ENCODE measurements at places on chromosomes 4 and X.

- no peak for DNase-seq
These were observed 369.9 kb upstream of the NR3C2 start for GRCh38 chr4:148812101-148812500.

- DNase-seq = no peak
These were observed 639.0 kb downstream of the BCOR start for GRCh38 chrX:39458779-39459178.

DNA sequence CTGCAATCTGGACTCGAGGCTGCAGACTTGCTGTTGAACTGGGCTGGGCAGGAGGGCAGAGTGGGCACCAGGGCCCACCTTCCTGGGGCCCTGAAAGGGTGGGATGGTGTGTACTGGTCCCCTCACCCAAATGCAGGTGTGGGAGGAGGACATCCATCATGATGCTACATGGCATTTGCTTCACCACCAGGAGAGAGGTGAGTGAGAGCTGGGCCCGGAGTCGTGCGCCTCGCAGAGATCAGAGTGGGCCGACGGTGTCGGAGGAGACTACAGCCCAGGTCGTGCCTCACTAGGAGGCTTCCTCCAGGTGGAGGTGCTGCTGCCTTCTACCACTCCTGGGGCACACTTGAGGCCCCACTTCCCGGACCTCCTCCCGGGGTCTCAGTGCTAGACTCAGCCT, 50.3 kb downstream of the SCML1 start:
- DNase-seq = no peak

GRCh38 chr4:19195696-19196095, 1056.0 kb upstream of the SLIT2 start:
- no peak for DNase-seq

DNA sequence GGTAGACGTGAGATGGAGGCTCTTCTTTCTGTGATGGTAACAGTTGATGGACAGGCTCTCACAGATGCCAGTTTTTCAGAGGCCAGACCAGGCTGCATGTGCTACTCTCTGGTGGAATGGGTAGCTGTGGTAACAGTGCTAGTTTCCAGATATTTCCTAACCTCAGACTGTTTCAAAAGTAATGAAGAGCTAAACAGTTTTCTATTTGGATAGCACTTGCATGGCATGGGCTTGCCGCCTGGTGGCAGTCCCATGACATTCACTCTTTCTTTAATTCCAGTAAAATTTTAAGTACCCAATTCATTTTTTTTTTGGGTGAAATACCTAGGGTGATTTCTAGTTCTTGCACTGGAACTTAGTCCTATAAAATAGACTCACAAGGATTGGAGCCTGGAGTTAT, 220.2 kb upstream of the MAD2L1 start:
- DNase-seq = no peak

DNA sequence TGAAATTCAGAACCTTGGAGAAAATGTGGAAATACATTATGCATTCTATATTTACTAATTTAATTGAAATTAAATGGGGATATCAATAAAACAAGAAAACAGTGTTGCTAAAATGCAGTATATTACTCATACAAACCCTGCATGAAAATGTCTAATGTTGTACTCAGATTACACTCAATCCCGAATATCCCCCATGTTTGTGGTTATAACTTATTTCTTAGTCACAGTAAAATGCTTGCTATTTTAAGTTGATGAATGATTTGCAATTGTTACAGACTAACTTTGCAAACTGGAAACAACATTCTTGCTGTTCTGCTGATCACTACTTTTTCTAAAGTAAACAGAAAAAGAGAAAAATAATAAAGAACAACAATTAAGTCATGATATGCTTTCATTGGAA, 33.1 kb upstream of the ANXA10 start:
- no peak for DNase-seq

- no peak for DNase-seq
These were observed 76.8 kb upstream of the ACSL1 start for GRCh38 chr4:184902550-184902949.

DNA sequence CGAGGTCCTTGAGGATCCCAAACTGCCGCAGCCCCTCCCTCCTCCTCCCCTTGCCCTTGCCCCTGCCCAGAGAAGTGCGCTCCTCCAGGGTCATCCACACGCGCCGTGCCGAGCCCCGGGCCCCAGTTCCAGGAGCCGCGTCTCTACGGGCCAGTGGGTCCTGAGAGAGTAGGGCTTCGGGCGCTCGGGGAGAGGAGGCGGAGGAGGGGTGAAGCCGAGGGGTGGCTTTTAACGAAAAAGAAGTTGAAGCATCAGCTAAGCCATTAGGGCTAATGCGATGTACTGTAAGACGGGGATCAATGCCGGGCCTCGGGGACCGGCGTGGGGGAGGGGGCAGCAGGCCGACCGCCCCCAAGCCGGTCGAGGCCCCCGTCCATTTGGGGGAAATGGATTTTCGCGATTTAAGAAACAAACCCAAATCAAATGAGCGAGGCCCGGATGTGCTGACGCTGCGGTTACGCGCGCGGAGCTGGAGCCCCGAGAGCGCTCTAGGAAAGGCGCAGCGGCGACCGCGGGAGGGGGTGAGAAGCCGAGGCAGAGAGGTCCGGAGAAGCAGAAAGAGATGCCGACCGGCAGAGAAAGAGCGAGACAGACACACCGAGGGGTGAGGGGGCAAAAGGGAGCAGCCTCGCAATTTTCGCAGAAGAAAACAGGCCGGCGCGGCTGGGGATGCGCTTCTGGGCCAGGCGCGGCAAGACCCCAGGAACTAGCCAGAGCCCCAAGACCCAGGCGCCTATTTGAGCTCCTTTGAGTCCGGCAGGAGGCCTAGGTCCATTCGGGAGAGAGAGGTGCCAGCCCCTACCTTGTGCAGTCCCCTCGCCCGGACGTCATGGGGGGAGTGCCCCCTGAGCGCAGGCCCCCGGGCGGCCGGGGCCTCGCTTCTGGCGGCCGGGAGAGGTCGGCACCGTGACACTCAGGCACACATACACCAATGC, 13.6 kb downstream of the HMX1 start:
- DNase-seq = no peak

GRCh38 chrX:151004085-151004484, 20.9 kb downstream of the HMGB3 start:
- DNase-seq = no peak

DNA sequence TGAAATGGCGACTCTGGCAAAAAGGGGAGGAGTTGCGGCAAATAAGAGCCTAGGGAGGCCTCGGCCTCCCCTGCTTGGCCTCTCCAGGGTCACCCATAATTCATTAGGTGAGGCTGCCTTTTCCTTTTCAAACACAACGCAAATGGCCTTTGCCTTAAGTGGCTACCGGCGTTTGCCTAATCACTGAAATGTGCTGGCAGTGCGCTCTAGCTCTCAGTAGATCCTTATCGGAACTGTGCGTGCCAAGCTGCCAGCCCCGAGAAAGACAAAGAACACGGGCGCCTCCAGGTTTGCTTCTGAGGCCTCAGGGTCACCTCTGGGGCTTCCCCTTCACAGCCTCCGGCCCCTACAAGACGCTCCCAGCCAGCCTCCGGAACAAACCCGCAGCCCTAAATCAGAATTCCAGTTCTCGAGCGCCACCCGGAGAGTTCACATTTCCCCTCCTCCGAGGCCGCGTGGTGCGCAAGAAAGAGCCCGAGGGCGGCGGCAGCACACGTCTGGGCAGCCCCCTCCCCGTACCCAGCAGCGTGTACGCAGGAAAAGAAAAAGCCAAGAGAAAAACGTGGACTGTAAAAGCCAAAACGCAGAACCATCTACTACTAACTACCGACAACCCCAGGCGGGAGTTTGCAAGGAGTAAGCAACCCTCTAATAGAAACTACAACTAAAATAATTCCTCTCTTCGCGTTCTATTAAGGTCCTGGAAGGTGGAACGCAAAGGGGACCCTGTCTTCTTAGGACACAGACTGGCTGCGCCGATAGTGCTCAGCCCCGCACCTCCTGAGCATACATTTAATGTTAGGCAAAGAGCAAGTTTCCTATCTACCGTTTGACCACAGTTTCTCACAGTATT, 76.5 kb upstream of the BCOR start:
- peak; percentile 79 for DNase-seq

DNA sequence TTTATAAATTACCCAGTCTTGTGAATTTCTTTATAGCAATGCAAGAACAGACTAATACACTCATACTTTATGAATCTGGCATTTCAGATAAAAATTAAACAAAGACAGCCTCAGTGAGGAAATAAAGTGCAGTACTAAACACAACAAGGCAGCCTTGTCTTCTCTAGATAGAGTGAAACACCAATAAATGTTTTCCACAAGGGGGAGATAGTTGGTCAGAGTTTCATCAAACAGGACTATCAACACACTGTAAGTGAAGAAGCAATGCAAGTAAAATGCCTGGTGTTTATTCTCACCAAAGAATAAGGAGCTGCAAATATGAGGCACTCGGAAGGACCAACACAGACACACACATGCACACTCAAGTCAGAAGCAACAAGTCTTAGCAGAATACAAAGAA, 62.8 kb downstream of the FAM9B start:
- DNase-seq = no peak

GRCh38 chrX:55919367-55920221, 202.0 kb downstream of the RRAGB start:
- no peak for DNase-seq

DNA sequence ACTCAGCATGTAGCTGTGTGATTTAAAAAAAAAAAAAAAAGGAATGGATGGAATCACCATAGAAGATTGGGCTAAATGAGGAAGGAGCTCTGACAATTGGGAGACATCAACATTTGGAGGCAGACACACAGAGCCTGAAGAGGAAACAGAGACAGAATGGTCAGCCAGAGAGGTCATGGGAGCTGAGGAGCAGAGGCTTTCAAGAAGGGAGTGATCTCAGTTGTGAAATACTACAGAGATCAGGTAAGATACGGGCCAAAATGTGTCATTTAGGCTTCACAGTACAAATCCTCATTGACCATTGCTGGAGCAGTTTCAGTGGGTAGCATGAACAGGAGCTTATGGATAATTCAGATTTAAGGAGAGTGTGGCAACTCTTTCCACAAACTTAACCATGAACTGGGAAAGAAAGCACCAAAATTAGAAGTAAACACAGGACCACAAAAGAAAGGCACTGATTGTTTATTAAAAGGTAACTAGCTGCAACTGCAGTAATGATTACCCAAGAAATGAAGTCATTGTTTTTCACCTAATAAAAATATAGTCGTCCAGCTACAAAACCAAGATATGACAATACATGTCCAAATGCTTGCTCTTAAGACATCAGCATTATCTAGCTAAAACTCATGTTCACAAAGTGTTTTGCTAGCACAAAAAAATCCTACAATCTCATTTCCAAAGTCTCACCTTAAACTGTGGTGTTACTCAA, 203.2 kb downstream of the DHX15 start:
- DNase-seq = no peak

- DNase-seq = no peak
These were observed 73.5 kb upstream of the CAMK2D start for GRCh38 chr4:113835005-113835404.

- no peak for DNase-seq
These were observed 81.8 kb upstream of the TEX13A start for GRCh38 chrX:105302246-105302645.

DNA sequence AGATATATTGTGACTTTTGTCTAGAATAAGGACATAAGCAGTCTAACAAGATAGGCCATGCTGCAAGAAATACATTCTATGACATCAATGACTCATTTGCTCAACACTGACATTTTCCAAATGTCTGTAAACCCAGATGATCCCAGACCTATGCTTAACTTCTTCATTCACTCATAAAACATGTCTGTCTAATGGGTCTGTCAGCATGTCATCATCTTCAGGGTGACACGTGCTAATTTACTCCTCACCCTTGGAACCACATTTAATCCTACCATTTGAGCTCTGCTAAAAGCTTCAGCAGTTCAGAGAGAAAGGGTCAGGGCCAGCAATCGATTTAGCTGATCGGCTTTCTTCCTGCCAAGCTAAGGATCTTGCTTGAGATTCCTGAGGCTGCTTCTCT, 109.4 kb upstream of the MAP3K15 start:
- no peak for DNase-seq

- DNase-seq = no peak
These were observed 27.3 kb upstream of the KIAA0232 start for GRCh38 chr4:6755088-6755753.

DNA sequence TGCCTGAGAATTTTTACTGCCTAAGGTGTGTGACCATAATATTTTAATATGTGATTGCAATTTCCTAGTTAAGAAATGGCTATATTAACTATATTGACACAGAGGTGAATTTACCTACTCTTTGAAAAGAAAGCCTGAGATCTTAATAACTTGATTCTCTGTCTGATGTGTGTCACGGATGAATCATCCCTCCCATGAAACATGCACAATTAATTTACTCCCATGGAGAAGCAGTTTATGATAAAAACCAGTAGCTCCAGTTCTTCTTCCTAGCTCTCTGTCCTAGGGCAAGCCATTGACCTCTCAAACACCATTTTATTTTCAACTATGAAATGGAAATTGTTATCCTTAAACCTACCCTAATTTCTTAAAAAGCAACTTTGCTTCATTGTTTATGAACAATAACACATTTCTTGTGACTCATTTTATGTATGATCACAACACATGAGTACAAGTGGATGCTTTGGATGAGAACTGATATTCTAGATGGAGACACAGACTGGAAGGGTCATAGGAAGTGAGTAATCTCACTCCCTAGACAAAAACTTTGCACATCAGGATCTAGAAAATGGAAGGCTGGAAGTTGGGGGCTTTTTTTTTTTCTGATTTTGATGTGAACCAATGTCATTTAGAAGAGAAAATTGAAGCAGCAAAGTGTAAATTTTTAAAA, 438.3 kb downstream of the GPAT3 start:
- DNase-seq = no peak

DNA sequence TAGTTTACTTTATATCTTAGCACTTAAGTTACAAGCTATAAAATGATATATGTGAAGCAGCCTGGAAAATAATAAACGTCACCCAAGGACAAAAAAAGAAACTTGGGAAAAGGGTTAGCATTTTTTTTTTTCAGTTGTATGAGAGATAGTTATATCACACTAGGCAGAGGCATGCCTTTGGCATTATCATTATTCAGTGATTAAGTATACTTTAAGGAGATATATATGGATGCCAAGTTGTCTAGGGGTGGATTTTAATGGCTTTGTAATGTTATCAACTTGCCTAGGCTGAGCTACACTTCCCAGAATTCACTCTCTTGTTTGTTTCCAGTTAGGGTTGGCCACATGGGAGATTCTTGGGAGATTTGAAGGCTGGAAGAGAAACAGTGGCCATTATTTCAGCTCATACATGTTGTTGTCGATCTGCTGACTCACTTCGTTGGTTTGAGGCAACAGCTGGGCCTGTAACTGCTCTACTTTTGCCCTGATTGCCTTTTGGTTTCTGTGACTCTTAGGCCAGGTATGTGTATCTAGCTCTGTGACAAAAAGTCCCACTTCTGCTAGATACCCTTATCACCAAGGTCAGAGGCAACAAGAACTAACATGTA, 11.5 kb upstream of the SRPX start:
- no peak for DNase-seq

DNA sequence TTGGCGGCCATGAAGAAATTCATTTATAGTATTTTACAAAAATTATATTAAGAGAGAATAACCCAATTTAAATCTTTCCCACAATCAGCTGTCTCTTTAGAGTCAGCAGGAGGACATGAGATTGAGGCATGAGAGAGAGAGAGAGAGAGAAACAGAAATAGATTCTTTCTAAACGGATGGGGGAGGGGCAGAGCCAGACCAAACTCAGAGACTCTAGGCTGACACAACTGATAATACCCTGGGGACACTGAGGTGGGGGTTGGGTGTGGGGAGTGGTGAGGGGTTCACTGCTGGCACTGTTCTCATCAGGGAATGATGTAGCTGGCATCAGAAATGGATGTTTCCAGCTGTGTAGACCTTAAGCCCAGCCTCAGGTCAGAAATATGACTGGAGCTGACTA, 20.5 kb upstream of the HOPX start:
- DNase-seq = no peak

GRCh38 chr4:37976507-37976906, 16.3 kb downstream of the PTTG2 start:
- DNase-seq = no peak

Measured in activated naive CD4-positive, alpha-beta T cell treated with Interleukin-2 at 50 U/mL for 16 hours (primary cell).